ENCODE measurements at places on chromosomes 6 and 20. TPM values are rescaled to one million over a fixed set of nuclear protein-coding genes. Genes with fewer than 3 reads are reported as not detected.

OR2J1 gene
- total RNA-seq: not detected

CLPSL1 gene
- total RNA-seq: not detected

ACOT13 gene
- 35.9 TPM for total RNA-seq

AGPAT4 gene
- 27.9 TPM for total RNA-seq

PTPN1 gene
- total RNA-seq: 60.6 TPM

SAPCD1 gene
- 1.2 TPM for total RNA-seq

TMEM200A gene
- 14.9 TPM for total RNA-seq

CYP21A2 gene
- 0.11 TPM for total RNA-seq

TP53RK gene
- 16.7 TPM for total RNA-seq

ARMH2 gene
- total RNA-seq: not detected

GRCh38 chr6:125445054-125445453, 143.3 kb upstream of the HDDC2 start:
- no peak overlapping the region for H3K27ac ChIP-seq
- H3K36me3 ChIP-seq: no peaks in the 10 kb centered on the region
- no peaks in the 10 kb centered on the region for H3K27me3 ChIP-seq
- DNase-seq: no peak
- no peak overlapping the region for H3K4me3 ChIP-seq

DNA sequence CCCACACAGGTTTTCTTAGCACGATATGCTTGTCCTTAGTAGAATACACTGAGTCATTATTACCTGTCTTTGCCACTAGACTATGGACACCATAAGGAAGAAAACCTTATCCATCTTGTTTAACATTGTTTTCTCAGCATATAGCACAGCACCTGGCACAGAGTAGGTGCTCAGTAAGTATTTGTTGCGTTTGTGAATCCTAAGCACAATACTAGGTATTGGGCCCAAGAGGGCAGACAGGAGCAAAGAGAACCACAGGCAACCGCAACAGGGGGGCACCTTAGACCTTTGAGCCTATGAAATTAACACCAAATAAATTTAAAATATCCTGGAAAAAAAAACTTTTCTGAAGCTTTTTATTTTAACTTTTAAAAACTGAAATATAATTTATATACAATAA, 3.7 kb upstream of the NCOA6 start:
- H3K27me3 ChIP-seq: peaks cover 23% of the 10 kb centered on the region
- H3K27ac ChIP-seq: no peak overlapping the region
- no peaks in the 10 kb centered on the region for H3K4me1 ChIP-seq
- no peaks in the 10 kb centered on the region for H3K36me3 ChIP-seq

DNA sequence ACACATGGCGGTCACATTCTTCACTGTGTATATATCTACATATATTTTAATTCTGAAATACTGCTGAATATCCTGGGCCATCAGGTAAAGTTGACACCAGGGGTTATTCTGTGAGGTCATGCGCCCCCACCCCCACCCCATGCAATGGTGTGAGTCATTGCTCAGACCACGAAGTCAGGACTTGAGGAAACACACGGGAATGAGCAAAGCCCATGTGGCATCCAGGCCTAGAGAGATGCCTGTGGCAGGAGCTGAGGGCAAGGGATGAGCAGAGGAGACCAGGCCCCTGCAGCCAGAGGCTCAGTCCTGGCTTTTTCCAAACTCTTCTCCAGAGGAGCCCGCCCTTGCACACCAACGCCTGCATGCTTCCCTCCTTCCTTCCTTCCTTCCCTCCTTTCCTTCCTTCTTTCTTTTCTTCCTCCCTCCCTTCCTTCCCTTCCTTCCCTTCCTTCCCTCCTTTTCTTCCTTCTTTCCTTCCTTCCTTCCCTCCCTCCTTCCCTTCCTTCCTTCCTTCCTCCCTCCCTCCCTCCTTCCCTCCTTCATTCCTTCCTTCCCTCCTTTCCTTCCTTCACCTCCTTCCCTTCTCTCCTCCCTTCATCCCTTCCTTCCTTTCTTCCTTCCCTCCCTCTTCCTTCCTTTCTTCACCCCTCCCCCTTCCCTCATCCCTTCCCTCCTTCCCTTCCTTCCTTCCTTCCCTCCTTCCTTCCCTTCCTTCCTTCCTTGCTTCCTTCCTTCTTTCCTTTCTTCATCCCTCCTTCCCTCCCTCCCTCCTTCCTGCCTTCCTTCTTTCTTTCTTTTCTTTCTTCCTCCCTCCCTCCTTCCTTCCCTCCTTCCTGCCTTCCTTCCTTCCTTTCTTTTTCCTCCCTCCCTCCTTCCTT, 72.0 kb upstream of the INSM1 start:
- no peaks in the 10 kb centered on the region for H3K36me3 ChIP-seq
- no peak overlapping the region for H3K4me3 ChIP-seq

- H3K4me1 ChIP-seq: no peaks in the 10 kb centered on the region
Observed at GRCh38 chr6:100446115-100447080, 18.3 kb downstream of the SIM1 start.

GRCh38 chr20:4443016-4443415, 278.7 kb upstream of the PRND start:
- no peaks in the 10 kb centered on the region for H3K27me3 ChIP-seq
- H3K4me1 ChIP-seq: peaks cover 6% of the 10 kb centered on the region
- no peak overlapping the region for H3K4me3 ChIP-seq
- no peak for DNase-seq
- no peaks in the 10 kb centered on the region for H3K36me3 ChIP-seq
- no peak overlapping the region for H3K27ac ChIP-seq

GRCh38 chr6:15382089-15382488, 136.2 kb downstream of the JARID2 start:
- peaks cover 12% of the 10 kb centered on the region for H3K4me1 ChIP-seq
- no peak overlapping the region for H3K27ac ChIP-seq
- no peak for DNase-seq
- H3K27me3 ChIP-seq: no peaks in the 10 kb centered on the region
- H3K36me3 ChIP-seq: no peaks in the 10 kb centered on the region

DNA sequence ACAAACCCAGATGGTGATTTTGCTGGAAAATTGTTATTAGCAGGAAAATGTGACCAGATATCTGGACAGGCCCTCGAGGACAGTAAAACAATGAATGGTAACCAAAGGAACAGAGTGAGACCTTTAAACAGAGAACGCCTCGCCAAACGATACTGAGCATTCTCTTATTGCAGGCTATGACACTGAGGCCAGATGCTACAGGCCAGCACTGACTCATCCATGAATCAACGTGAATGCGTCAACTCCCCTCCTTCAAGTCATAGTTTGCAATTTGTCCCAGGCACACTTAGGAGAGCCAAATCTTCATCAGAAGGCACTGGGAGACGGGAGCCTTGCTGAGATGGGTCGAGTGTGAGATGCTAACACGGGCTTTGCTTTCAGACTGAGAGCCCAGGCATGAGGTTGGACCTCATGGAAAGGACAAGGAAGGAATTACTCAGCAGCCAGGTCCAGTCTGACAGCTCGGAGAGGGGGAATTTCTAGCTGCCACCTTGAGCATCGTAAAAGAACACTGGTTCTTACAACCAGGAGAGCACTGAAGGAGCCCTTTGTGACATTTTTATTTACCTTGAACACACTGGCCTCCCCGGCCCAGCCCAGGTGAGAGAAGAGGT, 60.7 kb downstream of the BMP7 start:
- H3K4me3 ChIP-seq: no peak overlapping the region
- no peaks in the 10 kb centered on the region for H3K36me3 ChIP-seq
- no peaks in the 10 kb centered on the region for H3K27me3 ChIP-seq
- peak overlapping the region; percentile 63 for H3K27ac ChIP-seq
- DNase-seq: peak; percentile 91
- H3K4me1 ChIP-seq: peaks cover 14% of the 10 kb centered on the region

DNA sequence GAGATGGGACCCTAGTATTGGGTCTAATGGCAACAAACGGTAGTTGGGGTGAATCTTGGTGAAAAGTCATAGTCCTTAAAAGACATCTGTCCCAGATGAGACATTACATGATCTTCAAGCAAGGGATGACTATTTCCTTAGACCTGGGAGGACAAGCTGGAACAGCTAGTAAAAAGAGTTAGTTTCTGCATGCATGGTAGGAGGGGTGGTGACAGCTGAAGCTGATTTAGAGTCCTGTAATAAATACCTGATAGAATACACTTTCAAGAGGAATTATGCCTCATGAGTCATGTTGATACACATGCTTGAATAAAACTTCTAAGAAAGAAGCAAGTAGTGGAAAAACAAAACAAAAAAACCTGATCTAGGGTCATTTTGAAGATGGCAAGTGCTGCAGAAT, 247.4 kb downstream of the CD109 start:
- no peaks in the 10 kb centered on the region for H3K36me3 ChIP-seq
- H3K27ac ChIP-seq: no peak overlapping the region
- no peaks in the 10 kb centered on the region for H3K4me1 ChIP-seq
- no peak for DNase-seq

- H3K27me3 ChIP-seq: no peaks in the 10 kb centered on the region
- H3K36me3 ChIP-seq: no peaks in the 10 kb centered on the region
- no peak overlapping the region for H3K4me3 ChIP-seq
- peaks cover 3% of the 10 kb centered on the region for H3K4me1 ChIP-seq
- no peak overlapping the region for H3K27ac ChIP-seq
Observed at GRCh38 chr6:154284313-154284853, 72.2 kb downstream of the IPCEF1 start.

DNA sequence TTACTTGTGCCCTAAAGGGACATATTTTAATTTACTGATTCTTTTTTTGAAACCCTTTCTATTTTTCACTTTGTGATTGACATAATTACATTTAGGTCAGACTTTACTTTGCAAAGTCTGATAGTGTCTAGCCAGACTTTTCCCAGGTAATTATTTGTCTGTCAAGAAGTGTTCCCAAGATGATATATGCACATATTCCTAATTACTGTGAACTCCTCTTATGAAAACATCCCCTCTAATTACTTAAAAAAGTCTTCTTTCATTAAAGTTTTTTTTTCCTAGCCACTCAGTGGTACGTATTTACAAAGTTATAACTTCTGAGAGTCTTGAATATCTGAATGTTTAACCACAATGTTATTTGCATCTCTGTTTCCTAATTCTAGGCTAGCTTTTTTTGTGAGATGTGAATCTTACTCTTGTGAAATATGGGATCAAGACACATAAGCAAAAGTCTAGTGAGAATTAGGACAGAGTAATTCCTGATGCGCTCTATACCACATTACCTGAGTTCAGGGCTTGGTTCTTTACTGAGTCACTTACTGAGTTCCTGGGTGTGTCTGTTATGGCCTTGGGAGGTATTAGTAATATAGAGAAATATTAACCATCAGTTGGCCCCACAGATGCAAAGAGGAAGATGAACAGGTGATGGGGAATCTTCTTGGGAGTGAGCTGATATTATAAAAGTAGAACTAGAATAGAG, 27.9 kb downstream of the FAM83B start:
- no peak for DNase-seq
- H3K36me3 ChIP-seq: no peaks in the 10 kb centered on the region
- H3K4me3 ChIP-seq: no peak overlapping the region
- no peaks in the 10 kb centered on the region for H3K27me3 ChIP-seq
- H3K27ac ChIP-seq: no peak overlapping the region
- no peaks in the 10 kb centered on the region for H3K4me1 ChIP-seq

DNA sequence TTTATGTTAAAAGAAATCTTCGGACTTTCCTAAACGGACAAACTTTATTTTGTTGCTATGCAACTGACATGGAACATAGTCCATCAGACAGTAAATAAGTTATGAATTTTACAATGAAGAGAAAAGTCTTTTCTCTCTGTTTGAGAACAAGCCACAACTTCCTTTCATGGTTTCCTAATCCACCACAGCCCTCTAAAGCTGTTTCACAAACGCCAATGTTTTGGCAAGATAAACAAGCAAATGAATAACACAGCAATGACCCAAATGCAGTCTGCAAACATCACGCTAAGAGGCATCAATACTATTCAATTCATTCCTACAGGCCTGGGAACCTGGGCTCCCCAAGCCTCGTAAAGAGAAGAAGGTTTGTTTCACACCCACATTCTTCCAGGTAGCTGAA, 60.4 kb downstream of the HAO1 start:
- no peak overlapping the region for H3K4me3 ChIP-seq
- DNase-seq: peak; percentile 3
- H3K27ac ChIP-seq: no peak overlapping the region
- no peaks in the 10 kb centered on the region for H3K27me3 ChIP-seq
- no peaks in the 10 kb centered on the region for H3K36me3 ChIP-seq
- no peaks in the 10 kb centered on the region for H3K4me1 ChIP-seq

- no peaks in the 10 kb centered on the region for H3K4me1 ChIP-seq
- no peaks in the 10 kb centered on the region for H3K36me3 ChIP-seq
- no peaks in the 10 kb centered on the region for H3K27me3 ChIP-seq
Observed at GRCh38 chr6:131844243-131844841, 36.5 kb downstream of the ENPP1 start.

All from astrocyte (in vitro differentiated cells and primary cell).